ENCODE measurements at places on chromosomes 7 and 10. TPM values are rescaled to one million over a fixed set of nuclear protein-coding genes. Genes with fewer than 3 reads are reported as not detected.
A peak's percentile ranks its signal among the peaks of the same experiment; 100 is the strongest.

DNA sequence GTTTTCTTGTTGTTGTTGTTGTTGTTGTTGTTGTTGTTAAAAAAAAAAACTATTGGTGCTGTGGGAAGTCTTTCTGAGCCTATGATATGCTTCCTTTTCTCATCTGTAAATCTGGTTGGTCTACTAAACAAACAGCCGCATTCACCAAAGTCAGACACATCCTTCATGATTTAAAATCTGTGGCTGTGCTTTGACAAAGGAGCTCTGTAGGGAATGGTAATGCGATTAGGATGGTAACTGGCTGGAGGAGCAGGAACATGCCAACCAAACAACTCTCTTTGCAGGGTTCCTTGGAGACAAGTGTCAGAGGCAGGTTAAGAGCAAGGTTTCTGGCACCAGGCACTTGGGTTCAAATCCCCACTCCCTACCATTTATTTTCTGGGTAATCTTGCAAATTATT is 14.9 kb upstream of the SP4 start:
- DNase-seq = no peak

- peak; percentile 8 for DNase-seq
These were observed 1.5 kb downstream of the IL15RA start for GRCh38 chr10:5975641-5976473.

DNA sequence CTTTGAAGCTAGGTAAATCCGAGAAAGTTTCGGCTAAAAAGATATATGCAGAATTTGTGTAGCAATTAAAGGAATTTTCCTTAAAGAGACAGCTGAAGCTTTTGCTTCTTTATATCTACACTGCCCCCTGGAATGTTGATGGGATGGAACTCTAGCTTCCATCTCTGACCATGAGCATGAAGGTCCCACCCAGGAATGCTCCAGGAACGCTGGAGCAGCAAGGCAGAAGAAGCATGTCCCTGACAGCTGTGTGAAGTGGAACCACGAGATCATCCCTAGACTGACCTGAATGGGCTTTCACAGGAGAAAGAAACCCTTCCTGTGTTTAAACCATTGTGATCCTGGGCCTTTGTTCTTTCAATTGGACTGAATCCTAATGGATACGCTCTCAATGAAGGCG is 99.7 kb upstream of the NOBOX start:
- no peak for DNase-seq

The FGFBP3 gene
- 3.3 TPM for total RNA-seq

DNA sequence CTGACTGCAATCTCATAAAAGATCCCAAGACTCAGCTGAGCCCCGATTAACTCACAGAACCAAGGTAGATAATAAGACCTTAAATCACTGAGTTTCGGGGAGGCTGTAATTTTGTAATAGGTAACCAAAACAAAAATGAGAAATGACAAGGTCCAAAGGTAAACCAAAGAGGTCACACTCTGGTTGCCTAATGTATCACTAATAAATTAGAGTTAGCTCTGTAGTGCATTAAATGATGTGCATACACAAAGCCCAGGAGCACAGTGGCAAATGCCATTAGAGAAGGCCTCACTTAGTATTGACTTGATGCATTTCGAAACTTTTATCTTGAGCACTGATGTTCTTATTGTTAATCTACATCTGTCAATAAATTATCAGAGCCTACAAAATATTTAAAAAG is 237.7 kb upstream of the CCDC6 start:
- DNase-seq = no peak

The FAM25C gene
- total RNA-seq = not detected

DNA sequence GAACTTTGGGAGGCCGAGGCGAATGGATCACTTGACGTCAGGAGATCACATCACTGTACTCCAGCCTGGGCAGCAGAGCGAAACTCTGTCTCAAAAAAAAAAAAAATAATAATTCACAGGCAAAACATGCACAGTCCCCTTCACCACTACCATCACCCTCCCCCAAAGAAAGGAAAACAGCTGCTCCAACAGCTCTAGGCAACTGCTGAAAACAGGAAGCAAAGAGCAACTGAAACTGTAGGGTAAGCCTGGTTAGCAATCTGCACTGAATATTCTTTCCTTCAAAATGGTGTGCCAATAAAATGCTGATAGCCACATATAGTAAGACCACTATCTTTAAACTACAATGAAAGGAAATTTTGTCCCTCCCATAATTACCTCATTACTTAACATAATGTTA is 11.8 kb downstream of the NT5C2 start:
- no peak for DNase-seq

The ATE1 gene
- total RNA-seq = 22.6 TPM

DNA sequence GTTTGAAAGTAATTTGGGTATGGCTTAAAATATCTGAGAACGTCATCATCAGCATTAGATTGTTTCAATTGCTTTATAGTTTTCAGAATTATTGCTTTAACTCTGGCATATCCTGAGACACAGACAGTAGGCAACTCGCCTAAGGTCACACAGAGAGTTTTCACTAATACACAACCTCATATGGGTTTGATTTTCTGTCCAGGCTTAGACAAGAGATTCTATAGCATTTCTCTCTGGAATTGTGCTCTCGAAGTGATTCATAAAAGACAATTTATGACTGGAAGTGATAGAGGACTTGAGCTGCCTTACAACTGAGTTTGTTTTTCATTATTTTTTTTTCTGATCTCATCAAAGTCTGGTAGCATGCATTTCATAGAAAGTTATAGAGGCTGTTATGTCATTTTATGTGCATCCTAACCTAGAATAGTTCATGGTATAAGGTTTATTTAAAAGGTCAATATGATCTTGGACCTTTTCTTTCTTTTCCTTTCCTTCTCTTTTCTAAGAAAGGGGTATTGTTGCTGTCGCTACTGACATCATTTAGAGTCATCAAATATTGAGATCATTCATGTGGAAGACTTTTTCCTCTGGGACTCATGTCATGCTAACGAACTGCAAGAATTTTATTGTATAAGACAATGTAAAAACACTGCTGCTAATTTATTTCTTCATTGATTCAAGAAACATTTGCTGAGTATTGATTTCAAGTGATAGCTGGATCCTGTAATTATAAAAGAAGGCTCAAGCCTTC is 278.2 kb downstream of the PLXDC2 start:
- DNase-seq = no peak

DNA sequence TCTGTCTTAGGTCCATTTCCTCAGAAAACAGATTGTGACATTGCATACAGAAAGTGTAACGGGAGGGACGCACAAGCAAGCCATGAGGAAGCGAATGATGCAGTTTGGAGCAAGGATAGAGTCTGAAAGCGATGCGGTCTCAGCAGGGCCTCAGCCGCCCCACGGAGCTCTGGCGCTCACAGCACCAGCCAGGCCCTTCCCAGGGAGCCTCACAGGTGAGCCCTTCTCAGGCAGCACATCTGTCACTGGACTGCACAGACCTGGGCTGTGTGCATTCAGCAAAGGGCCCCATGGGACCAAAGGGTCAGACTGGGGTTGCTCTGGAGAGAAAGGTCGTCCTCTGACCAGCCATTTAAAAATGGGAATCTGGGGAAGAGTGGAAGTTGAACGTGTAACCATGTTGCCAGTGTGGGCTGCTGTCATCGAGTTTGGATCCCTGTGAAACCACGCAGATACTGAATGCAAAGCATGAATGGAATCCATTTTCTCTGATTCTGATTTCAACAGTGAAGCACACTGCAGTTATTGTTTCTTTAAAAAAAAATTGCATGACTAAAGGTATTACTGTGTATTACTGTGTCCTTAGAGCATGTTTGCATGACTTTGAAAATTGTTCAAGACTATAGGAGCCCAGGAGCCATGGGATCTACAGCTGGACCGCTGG is 350.0 kb upstream of the AKR1E2 start:
- DNase-seq = peak; percentile 13

The CYP3A4 gene
- total RNA-seq = not detected

The MAGI2 gene
- 5.8 TPM for total RNA-seq

The OR9A2 gene
- not detected for total RNA-seq

DNA sequence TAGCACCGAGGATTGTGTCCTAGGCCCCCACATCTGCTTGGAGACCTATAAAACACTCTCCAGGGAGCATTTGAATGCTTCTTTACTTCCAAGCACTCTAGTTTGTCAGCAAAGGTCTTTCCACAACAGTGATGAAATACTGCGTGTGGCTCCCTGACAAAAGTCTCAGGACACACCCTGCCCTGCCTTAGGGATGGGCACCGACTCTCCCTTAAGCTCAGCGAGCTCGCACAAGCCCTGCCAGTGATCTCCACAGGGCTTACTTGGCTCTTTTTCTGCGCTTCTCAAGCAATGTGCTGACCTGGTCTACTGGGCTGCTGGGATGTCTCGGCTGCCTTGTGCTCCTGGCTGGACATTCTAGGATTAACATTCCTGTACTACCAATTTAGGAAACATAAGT is 84.3 kb upstream of the MPP7 start:
- no peak for DNase-seq

DNA sequence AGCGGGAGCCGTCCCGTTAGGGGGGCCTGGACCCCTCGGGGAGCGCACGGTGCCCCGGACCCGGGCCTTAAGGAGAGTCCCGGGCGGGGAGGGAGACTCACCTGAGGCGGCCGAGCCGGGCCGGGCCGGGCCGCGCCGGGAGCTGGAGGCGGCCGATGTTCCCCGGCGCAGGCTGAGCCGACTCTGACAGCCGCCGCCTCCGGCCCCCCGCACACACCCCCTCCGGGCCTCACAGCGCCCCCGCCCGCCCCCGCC is at the start of gene ACHE:
Gene ACHE (minus strand): TSS at position 188 of the 255 bp plus-strand sequence. CDS start 1,656 bp downstream, outside the sequence.
- DNase-seq = no peak

The PRF1 gene
- 0.14 TPM for total RNA-seq

DNA sequence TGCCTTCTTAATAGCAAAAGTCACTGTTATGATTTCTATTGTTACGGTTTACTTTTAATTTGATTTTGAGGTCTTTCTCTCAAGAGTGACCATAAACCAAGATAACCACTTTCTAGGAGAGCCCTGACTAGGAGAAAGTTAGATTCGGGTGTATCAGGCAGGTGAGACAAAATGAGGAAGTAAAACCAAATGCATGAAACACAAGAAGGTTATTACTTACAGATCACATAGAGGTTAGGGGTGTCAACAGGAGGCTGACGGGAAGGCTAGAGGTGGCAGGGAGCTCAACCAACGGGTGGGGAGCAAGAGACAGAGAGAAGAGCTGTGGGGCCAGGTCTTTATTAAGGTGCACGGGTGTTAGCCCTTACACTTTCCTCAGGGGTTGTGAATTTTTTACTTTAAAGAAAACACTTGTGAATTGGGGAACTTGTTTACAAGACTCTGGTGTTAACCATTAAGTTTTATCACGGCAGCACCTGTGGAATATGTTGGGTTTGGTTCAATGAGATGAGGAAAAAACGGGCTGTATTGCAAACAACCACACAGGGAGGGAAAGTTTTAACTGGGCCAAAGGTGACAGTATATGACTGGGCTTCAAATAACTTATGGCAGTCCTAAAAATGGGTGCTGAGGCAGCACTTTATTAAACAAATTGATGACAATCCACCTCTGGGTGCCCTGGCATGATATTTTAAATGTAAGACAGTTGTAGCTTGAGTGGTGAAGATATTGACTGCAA is 154.9 kb downstream of the SDHAF3 start:
- no peak for DNase-seq

DNA sequence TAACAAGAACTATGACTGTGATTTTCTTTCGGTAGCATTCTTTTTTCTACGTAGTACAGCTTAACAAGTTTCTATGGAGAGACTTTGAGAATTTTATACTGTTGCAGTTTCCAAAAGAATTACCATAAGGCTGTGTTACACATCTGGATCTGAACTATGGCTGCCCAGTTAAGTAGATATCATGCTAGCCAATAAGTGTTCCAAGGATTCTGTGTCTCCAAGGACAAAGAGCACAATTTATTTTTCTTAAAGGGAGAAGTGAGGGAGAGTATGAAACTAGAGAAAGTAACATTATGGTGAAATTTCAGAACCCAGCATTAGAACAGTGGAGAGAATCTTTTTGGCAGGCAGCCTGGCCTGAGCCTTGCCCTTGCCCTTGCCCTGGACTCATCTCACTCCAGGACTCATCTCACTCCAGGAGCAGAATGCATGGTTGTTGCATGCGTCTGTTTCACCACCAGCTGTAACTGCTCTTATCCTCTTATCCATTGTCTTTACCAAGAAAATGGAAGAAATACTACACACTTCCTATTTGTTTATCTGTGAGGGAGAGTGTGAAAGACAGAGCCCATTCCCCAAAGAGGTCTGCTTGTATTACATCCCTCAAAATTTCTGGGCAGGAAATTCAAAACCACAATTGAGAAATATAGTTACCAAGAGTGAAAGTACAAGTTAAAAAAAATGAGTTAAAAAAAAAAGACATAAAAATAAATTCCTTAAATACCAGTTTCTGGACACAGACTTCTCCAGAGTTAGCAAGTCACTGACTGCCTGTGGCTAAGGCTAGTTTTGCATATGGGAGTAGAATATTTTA is 1067.5 kb downstream of the NRG3 start:
- DNase-seq = peak; percentile 64

GRCh38 chr10:127945948-127946711 is 39.2 kb downstream of the PTPRE start:
- no peak for DNase-seq

DNA sequence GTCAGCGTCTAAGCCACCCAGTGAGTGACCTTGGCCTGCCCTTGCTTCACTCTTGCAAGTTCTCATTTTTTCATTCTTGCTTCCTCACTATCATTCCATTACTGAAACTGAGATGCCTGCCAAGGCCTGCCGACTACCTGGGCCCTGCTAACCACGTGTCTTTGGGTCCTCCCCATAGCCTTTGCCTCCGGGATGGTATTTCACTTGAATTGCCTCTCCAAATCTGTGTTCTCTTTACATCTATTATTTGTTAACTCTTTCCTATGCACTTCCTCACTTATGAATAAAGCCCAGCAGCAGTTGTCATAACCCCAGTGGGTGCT is 234.6 kb downstream of the SNX10 start:
- DNase-seq = no peak

The OR2A14 gene
- not detected for total RNA-seq

The ZNF746 gene
- total RNA-seq = 23.3 TPM

DNA sequence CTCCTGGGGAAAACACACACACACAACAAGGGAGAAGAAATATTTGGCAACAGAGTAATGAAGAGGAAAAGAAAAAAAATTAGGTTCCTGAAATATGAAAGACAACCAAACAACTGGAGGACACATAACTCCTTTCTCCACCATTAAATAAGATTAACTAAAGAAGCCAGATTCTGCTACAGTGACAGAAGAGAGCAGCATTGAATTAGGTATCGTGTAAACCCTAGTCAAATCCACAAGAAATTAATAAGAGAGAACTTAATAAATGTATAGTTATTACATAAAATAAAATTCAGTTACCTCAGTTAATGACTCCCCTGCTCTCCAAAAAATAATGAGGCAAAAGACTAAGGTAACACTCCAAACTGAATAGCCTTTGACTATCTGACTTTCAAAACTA is 306.7 kb downstream of the CRPPA start:
- DNase-seq = peak; percentile 10

The SPDYE9 gene
- not detected for total RNA-seq

GRCh38 chr10:109961174-109962001 is 38.1 kb upstream of the XPNPEP1 start:
- DNase-seq = peak; percentile 65

The ZNF736 gene
- total RNA-seq = 4.4 TPM

The GSTO2 gene
- 1.9 TPM for total RNA-seq

DNA sequence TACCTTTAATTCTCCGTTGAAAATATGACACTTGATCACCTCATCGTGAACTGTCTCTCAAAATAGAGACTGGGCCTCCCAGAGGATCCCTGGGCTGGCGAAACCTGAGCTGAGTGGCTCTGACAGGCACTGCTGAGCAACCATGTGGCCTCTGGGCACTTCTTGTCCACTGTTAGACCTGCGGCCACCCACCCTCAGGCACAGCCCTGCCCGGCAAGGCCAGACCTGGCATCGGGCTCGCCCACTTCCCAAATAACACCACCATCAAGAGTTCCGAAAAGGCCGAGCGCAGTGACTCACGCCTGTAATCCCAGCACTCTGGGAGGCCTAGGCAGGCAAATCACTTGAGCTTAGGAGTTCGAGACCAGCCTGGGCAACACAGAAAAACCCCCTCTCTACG is 82.5 kb downstream of the COBL start:
- DNase-seq = no peak

All from astrocyte (in vitro differentiated cells and primary cell).